Gastrocnemius medialis (tissue), 4 donors: ENCODE measurements at places on chromosomes 6 and 20. TPM values are rescaled to one million over a fixed set of nuclear protein-coding genes. Genes with fewer than 3 reads are reported as not detected.

DNA sequence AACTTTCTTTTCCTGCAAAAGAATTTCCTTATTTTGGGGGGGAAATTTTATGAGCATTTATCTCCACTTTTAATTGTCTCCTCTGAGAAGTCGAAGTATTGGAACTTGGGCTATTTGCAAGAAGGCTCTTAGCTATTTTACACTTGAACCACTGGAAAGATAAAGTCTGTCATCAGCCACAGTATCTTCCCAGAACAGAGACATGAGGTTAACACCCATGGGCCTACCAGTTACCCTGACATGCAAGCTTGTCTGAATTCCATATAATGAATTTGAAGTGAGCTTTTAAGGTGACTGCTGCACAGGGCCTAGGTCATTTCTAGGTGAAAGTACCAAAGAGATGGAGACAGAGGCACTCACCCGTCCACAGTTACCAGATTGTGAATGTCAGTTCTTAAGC, 193.1 kb downstream of the SIM1 start:
- no peaks in the 10 kb centered on the region for H3K27me3 ChIP-seq
- no peaks in the 10 kb centered on the region for H3K4me1 ChIP-seq
- H3K27ac ChIP-seq, result no peak overlapping the region
- no peaks in the 10 kb centered on the region for H3K36me3 ChIP-seq
- DNase-seq, result no peak
- H3K4me3 ChIP-seq, result no peak overlapping the region

- no peak overlapping the region for H3K4me3 ChIP-seq
- H3K36me3 ChIP-seq, result no peaks in the 10 kb centered on the region
- H3K27me3 ChIP-seq, result no peaks in the 10 kb centered on the region
- H3K27ac ChIP-seq, result no peak overlapping the region
Observed at GRCh38 chr6:2820415-2820814, 21.2 kb downstream of the SERPINB1 start.

DNA sequence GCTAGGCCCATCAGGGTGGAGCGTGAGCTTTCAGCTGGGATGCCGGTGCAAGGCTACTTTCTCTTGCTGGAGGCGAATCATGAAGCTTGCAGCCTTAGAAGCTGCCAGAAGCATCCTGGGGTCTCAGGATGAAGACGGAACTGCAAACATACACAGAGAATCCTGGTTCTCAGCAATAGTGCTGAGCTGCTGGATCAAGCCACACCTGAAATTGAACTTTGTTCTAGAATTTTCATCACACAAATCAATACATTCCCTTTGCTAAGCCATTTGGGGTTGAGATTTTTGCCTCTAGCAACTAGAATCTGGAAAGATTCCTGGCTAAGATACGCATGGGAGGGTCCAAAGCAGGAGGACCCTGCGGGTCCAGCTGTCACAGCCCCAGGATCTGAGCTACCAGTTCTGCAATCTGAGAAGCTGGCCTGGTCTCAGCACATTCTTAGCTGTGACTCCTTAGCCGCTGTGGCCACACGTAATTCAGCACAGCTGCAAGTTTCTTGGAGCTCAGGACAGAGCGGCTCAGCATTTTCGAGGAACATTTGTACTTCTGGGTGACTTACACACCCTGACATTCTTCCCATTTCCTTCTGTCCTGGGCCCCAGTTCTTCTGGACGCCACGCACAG, 6.6 kb upstream of the ARFGAP1 start:
- no peak overlapping the region for H3K4me3 ChIP-seq
- no peaks in the 10 kb centered on the region for H3K36me3 ChIP-seq
- H3K27ac ChIP-seq, result no peak overlapping the region
- DNase-seq, result no peak
- no peaks in the 10 kb centered on the region for H3K4me1 ChIP-seq
- peaks cover 64% of the 10 kb centered on the region for H3K27me3 ChIP-seq

DNA sequence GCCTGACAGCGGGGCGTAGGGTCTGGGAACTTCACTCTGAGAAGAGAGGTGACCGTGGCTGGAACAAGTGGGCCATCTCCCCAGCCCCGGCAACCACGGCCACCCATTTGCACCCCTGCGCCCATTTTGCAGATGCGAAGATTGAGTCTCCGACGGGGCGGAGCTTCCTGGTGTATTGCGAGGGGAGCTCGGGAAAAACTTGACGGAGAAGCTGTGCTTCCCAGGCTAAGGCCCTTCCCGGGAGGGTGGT, 653 bp downstream of the ZNF335 start:
- peak overlapping the region; percentile 96 for H3K27ac ChIP-seq
- H3K36me3 ChIP-seq, result no peaks in the 10 kb centered on the region
- H3K4me1 ChIP-seq, result peaks cover 36% of the 10 kb centered on the region
- no peak for DNase-seq
- H3K27me3 ChIP-seq, result no peaks in the 10 kb centered on the region

- no peaks in the 10 kb centered on the region for H3K27me3 ChIP-seq
- no peaks in the 10 kb centered on the region for H3K4me1 ChIP-seq
Observed at GRCh38 chr6:144033816-144034735, 26.0 kb upstream of the PLAGL1 start.

DNA sequence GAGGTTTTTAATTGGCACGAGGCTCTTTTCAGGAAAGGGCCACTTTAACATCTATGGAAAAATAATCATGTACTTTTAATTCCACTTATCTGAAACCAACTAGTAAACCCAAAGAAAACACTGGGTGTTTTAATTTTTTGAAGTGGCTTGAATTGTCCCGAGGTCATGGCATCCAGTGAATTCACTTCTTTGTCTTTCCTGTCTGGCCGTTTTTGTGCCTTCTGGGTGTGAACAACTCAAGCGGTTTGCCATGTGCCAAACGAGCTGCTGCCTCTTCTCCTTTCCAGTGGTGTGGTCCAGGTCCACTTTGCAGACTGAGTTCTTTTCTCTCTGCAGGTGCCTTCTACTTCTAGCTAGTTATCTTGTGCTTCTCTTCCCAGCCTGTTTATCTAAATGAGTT, 117.5 kb downstream of the PLCB4 start:
- no peak overlapping the region for H3K27ac ChIP-seq
- H3K4me1 ChIP-seq, result no peaks in the 10 kb centered on the region
- DNase-seq, result no peak
- H3K27me3 ChIP-seq, result no peaks in the 10 kb centered on the region
- no peak overlapping the region for H3K4me3 ChIP-seq

GRCh38 chr6:168404560-168404959, 36.4 kb upstream of the SMOC2 start:
- DNase-seq, result no peak
- no peak overlapping the region for H3K4me3 ChIP-seq

The CTCFL gene
- not detected for total RNA-seq

The TNFRSF6B gene
- 1.2 TPM for total RNA-seq

The SRMS gene
- not detected for total RNA-seq

The SMLR1 gene
- total RNA-seq, result not detected

The ANKRD66 gene
- total RNA-seq, result not detected

The KIF6 gene
- not detected for total RNA-seq
